ENCODE measurements at places on chromosomes 5 and 9.

- no peak for DNase-seq
Measured at GRCh38 chr5:155834271-155834975, 492.5 kb upstream of the SGCD start.

DNA sequence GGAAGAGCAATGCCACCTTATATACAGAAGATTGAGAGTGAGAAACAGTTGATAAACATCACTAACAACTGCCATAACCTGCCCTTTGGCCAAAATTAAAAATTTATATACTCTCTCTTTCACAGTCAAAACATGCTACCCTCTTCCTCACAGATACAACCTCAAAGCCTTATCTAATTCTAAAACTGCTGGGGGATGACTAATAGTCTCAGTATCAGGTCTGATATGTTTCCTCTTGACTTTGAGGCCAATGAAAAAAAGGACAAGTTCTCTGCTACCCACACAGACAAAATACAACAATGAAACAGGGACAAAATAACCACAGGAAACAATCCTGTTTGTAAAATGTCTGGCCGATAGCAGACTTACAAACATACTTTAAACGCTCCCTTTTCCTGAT, 485.6 kb upstream of the NUDT12 start:
- no peak for DNase-seq

GRCh38 chr5:79800979-79801827, 111.6 kb downstream of the CMYA5 start:
- DNase-seq = no peak

GRCh38 chr5:141753143-141753970, 71.3 kb upstream of the ARAP3 start:
- no peak for DNase-seq

DNA sequence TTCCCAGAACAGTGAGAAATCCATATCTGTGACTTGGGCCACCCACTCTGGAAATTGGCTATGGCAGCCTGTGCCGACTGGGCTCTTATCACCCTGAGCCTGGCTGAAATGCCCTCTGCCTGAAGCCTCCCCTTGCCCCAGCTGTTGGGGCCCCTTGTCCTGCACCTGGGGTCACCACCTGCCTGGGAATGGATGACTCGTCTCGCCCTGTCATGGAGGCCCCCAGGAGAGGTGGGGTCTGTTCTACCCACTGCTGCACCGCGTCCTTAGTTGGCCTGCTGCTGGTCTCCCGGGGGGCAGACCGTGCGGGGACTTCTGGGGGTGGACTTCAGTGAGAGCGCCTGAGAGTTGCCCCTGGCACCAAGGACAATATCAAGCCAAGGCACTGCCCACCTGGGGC, 46.6 kb upstream of the COL5A1 start:
- no peak for DNase-seq

DNA sequence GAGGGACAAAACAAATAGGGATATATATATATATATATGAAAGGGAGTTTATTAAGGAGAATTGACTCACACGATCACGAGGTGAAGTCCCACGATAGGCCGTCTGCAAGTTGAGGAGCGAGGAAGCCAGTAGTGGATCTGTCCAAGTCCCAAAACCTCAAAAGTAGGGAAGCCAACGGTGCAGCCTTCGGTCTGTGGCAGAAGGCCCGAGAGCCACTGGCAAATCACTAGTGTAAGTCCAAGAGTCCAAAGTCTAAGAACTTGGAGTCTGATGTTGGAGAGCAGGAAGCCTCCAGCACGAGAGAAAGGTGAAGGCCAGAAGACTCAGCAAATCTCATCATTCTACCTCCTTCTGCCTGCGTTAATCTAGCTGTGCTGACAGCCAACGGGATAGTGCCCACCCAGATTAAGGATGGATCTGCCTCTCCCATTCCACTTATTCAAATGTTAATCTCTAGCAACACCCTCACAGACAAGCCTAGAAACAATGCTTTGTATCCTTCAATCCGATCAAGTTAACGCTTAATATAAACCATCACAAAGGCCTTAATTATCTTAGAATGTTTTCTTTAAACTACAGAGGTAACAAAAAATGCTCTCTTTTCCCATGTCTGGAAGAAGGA, 23.8 kb upstream of the DAB2 start:
- no peak for DNase-seq

DNA sequence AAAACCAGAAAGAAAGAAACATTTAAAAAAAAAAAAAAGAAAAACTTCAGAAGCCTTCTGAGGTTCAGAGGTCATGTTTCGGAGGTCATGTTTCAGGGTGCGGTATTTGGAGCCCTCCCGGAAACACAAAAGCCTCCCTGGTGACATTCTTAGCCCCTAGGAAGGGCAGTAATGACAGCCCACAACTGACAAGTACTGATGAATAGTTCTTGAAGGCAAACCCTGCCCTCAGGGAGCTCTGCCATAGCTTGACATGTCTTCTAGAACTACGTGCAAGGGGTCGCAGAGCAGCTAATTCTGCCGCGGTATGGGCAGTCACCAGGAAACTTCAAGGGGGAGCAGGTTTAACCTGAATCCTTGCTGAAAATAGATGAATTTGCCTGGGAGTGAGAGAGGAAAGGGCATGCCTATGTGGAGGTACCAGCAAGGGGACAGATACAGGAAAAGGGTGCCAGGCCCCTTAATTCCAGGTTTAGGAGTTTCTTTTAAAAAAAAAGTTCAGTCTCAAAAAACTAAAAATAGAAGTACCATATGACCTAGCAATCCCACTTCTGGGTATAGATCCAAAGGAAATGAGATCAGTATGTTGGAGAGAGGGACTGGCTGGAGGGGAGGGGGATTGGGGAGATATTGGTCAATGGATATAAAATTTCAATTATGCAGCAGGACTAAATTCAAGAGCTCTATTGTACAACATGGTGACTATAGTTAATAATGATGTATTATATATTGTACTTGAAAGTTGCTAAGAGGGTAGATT, 98.4 kb downstream of the C9orf152 start:
- DNase-seq = no peak

DNA sequence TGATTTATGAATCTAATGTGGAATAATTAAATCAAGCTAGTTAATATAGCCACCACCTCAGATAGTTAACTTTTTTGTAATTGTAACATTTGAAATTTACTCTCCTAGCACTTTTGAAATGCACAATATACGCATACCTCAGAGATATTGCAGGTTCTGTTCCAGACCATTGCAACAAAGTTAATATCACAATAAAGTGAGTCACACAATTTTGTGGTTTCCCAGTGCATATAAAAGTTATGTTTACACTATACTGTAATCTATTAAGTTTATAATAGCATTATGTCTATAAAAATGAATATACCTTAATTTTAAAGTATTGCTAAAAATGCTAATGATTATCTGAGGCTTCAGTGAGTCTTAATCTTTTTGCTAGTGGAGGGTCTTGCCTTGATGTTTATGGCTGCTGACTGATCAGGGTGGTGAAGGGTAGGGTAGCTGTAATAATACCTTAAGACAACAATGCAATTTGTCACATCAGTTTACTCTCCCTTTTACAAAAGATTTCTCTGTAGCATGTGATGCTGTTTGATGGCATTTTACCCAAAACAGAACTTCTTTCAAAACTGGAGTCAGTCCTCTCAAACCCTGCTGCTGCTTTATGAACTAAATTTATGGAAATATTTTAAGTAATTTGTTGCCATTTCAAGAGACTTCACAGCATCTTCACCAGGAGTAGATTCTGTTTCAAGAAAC, 235.1 kb upstream of the ADAMTSL1 start:
- no peak for DNase-seq

GRCh38 chr9:68750255-68750654, 45.2 kb downstream of the PIP5K1B start:
- peak; percentile 30 for DNase-seq

GRCh38 chr9:128625391-128626146, 31.1 kb downstream of the DYNC2I2 start:
- no peak for DNase-seq

DNA sequence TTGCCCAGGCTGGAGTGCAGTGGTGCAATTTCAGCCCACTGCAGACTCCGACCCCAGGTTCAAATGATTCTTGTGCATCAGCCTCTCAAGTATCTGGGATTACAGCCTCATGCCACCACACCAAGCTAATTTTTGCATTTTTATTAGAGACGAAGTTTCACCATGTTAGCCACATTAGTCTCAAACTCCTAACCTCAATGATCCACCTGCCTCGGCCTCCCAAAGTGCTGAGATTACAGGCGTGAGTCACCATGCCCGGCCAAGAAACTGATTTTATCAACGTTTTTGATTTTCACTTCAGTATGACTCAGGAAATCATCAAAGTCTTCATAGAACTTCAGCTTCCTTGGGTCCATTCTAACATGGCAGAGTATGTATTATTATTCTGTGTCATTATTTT, 125.4 kb downstream of the GABRG2 start:
- no peak for DNase-seq

GRCh38 chr5:158406884-158407823, 548.2 kb upstream of the CLINT1 start:
- no peak for DNase-seq

Data from NCI-H2227 treated with DMSO at 0.1 percent for 48 hours (cell line).